ENCODE measurements at places on chromosomes 7 and 10.

DNA sequence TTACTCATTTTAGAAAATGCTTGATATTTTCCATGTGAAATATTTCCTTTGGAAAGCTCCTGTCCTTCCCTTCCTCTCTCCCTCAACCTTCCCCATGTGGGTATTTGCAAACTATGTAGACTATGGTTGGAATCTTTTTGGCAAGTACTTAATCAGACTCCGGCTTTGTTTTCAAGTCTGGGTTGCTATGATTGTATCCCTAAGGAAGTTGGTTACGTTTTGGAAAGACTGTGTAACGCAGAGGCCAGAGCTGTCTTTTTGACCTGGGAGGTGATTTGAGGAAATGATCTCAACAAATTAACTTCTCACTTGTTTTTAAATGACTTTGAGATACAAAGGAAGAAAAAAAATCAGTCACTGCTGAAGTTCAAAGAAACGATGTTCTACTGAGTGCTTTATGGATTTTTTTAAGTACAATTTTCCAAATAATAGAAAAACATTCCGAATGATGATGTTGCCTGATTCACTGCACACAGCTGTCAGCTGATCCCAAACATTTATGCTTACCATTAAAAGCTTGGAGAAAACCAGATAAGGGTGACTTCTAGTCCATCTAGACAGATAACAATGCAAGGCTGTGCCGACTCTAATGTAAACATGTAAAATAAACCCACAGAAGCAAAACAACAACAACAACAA, 145.5 kb upstream of the CELF2 start:
- peak; percentile 50 for DNase-seq

- no peak for DNase-seq
These were observed 925 bp downstream of the H2AZ2 start for GRCh38 chr7:44846816-44847508.

DNA sequence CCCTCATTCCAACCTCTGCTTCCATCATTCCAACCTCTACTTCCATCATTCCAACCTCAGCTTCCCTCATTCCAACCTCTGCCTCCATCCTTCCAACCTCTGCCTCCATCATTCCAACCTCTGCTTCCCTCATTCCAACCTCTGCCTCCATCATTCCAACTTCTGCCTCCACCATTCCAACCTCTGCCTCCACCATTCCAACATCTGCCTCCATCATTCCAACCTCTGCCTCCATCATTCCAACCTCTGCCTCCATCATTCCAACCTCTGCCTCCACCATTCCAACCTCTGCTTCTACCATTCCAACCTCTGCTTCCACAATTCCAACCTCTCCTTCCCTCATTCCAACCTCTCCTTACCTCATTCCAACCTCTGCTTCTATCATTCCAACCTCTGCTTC, 30.3 kb downstream of the CCDC71L start:
- no peak for DNase-seq

GRCh38 chr7:117640465-117640864, 160.6 kb downstream of the CFTR start:
- DNase-seq = no peak

DNA sequence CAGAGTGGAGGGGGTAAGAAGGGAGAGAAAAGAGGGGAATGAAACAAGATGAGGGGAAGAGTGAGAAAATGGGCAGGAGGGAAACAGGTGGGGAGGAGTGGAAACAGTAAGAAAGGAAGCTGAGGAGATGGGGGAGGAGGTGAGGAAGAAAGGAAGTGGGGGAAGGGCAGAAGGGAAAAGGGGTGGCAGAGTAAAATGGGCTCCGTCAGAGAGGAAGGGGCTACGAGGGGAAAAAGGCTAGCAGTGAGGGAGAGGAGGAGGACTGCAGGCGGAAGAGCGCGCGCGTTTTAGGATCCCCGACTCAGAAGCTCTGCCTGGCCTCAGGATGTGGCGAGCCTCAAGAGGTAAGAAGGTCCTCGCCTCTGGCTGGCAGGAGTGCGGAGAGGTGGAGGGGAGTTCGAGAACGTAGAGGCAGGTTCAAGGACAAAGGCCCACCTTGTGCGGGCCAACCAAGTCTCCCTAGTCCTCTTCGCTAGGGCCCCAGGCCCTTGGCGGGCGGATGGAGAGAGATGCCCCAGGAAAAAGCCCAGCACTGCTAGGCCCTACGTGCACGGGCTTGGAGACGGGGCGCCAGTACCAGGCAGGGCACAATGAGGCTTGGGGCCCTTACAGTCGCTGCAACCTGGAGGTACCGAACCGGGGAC, 5.8 kb upstream of the NKX2-3 start:
- DNase-seq = no peak

DNA sequence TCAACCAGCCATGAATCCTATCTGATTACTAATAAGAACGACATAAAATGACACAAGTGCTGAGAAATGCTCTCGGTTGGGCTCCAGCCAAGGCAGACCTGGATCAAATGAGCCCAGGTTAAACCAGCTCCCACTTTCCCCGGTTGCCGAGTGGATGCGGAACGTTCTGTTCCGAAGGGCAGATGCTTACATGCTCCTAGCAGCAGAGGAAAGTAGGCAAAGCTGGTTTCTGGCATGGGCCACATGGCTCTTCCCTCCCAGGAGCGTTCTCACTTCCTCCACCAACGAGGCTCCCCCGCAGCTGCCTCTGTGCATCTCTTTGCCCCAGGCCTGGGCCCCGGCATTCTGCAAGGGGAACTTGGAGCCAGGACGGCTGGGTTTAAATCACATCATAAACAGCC, 61.8 kb upstream of the SDK1 start:
- DNase-seq = no peak

DNA sequence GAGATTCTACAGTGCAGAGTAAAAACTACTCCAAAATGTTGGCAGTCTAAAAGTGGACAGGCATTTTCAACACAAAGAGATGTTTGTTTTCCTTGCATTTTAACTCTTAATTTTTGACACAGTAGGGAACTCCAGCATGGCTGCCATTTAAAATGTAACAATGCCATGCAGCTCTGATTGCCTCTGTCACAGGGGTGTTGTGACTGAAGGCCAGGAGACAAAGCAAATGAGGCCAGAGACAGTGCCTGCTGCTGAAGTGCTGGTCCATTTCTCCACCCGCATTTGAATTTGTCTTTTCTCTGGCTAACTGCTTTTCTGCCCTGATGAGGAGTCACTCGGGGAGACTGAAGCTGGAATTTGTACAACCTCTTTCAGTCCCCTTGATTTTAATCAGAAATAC, 710.6 kb upstream of the GALNT17 start:
- DNase-seq = no peak

DNA sequence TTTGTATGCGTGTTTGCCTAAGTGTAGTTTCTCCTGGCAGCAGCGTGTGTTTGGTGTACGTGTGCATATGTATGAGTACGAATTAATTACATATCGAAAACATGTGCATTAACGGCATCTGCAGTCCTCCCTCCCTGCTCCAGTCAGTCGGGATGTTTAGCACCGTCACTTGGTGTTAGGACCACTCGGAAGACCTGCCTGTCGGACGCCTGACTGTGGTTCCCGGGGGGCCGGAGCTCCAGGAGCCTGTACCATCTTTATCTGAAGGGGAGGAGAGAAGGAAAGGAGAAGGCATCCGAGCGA, 1.1 kb upstream of the CNTNAP2 start:
- no peak for DNase-seq

- no peak for DNase-seq
These were observed 4.9 kb downstream of the HNRNPF start for GRCh38 chr10:43403911-43404703.

- no peak for DNase-seq
These were observed 269.8 kb downstream of the SORCS1 start for GRCh38 chr10:106894692-106895091.

- DNase-seq = no peak
These were observed 56.1 kb downstream of the AUTS2 start for GRCh38 chr7:69654381-69654780.

DNA sequence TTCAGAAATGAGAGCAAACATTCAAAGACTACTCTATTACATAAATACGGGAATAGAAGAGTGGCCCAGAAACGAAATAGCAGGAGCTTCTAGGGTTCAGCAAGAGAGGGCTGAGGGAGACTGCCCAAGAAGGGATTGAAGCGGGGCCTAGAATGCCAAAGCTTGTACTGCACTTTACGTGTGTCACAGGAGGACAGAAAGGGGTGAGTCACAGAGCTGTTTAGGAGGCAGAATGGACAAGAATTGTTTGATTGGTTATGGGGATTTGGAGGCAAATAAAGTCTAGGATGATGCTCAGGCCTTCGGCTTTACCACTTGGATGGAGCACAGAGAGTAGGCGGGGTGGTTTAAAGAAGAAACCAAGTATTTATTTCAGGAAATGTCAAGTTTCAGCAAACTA, 11.3 kb upstream of the FXYD4 start:
- DNase-seq = no peak

GRCh38 chr10:22913474-22914092, 14.3 kb upstream of the ARMC3 start:
- no peak for DNase-seq

DNA sequence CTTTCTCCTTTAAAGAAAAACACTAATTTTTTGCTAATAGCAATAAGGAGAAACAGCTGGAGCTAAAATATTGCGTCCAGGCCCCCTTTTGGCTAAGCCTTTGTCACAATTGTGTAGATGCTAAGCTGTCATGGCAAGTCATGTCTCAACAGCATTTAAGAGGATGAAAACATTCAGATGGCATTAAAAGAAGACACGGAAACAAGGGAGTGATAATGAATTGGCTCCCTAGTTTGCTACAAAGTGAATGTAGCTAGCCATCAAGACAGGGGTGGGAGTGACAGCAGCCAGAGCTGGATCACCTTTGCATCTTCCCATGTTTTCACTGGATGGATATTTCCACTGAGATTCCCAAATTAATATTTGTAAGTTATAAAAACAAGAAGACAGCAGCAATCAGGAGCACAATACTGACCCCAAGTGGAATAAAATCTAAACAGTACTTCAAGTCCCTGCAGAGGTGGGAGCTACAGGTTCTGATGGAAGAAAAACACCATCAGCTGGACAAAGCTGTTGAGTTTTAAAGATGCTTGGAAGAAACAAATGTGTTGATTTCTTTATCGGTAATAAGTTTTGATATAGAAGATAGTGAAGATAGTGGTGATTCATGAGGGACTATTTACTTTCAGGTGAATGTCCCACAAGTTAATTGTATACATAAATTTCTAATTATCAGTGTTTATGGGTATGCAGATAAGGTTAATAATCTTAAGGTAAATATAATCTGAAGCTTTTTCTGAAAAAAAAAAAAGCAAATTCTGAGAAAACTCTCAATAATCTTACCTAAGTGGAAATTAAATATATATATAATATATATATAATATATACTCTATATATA, 129.4 kb downstream of the SLC16A9 start:
- DNase-seq = peak; percentile 32

DNA sequence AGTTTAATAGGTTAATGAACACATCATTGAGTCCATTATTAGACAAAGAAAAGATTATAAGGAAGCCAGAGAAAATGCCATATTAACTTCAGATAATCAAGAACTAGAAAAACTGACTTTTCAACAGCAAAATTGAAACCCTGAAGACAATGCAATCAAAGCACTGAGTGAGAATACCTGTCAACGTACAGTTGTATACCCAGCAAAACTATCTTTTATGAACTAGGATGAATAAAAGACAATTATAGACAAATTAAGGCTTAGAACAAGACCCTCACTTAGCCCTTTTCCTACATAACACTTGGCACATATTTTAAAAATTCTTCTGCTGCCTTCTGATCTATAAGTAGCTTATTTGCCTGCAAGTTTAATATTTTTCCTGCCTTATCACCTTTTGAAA, 19.0 kb upstream of the DGKI start:
- no peak for DNase-seq

GRCh38 chr10:44008270-44008916, 359.7 kb upstream of the ZNF32 start:
- DNase-seq = no peak

DNA sequence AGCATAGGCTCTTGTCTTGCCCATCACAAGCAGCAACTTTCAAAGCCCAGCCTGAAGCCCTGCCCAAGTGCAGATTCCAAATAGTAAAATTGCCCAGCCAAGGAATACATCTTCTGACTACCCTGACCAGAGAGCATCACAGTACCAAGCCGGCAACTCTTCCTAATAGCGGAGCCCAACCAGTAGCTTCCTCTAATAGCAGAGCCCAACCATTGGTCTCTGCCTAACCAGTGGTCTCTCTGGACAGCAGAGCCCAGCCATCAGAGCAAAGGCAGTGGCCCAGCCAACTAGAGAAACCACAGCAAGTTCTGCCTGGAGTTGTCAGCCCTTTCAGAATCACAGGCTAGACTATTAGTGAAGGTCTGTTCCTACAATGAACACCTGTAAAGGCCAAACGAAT, 285.6 kb downstream of the HGF start:
- peak; percentile 42 for DNase-seq

Data from left kidney (tissue), 8 donors.